Activated CD8-positive, alpha-beta T cell treated with anti-CD3 and anti-CD28 coated beads for 36 hours (primary cell): ENCODE measurements at places on chromosomes 11 and 22. TPM values are rescaled to one million over a fixed set of nuclear protein-coding genes. Genes with fewer than 3 reads are reported as not detected.

GRCh38 chr11:19734171-19734570, 21.5 kb downstream of the NAV2 start:
- DNase-seq = no peak

GRCh38 chr11:94623120-94623735, 56.1 kb downstream of the PIWIL4 start:
- DNase-seq = peak; percentile 70

DNA sequence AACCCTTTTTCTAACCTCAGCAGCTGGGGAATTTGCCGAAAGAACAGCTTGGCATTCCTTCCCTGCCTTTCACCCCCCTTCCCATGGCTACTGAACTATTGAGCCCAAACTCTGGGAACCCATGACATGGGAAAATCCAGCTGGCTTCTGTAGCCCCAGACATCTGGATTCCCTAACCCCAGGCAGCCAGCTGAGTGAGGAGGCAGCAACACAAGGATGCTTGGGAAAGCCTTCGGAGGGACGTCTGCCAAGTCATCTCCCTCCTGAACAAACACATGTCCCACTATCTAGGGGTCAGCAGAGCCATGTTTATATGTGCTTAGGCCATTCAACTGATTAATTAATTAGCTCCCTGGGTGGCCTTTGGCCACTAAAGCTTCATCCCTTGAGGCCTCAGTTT, 21.6 kb downstream of the LRRC55 start:
- no peak for DNase-seq

GRCh38 chr11:82907371-82907770, 5.8 kb downstream of the DDIAS start:
- DNase-seq = no peak

ANO3 gene
- total RNA-seq = not detected

HIPK3 gene
- 28.2 TPM for total RNA-seq

GRCh38 chr22:35891442-35891841, 137.2 kb downstream of the RBFOX2 start:
- DNase-seq = no peak

- no peak for DNase-seq
Observed at GRCh38 chr22:31520051-31520450, 23.7 kb downstream of the SFI1 start.

PDE2A gene
- total RNA-seq = 0.14 TPM

LRRC74B gene
- not detected for total RNA-seq

TYMP gene
- 24.7 TPM for total RNA-seq

SCUBE2 gene
- total RNA-seq = not detected

TXNRD2 gene
- 18.5 TPM for total RNA-seq

- DNase-seq = peak; percentile 35
Observed at GRCh38 chr22:28822930-28823551, 22.7 kb upstream of the XBP1 start.
